RCC 7860 (cell line): ENCODE measurements at places on chromosomes 12 and 14.

- no peak for DNase-seq
Measured at GRCh38 chr12:7948589-7949260, 12.7 kb upstream of the SLC2A3 start.

DNA sequence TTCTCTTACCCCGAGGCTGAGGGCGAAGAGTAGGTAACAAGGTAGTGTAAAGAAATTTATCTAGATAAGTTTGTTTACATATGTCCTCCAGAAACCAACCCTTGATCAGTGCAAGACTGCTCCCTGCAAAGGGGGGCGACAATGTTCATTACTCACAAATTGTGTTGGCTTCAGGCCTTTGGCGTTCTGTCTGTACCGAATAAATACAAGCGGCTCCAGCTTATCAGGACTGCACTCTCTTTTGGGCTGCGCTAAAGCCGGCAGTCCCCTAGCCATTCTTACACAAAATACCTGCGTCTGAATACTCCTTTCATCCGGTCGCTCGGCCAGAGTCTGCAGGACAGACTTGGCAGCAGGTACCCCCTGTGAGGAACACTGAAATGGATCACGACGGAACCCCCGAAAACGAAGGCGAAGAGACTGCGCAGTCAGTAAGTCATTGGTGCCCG is 116.4 kb downstream of the PPHLN1 start:
- no peak for DNase-seq

- DNase-seq: no peak
Measured at GRCh38 chr14:91350813-91351511, 66.7 kb downstream of the CCDC88C start.

GRCh38 chr12:13176256-13176655 is 20.3 kb upstream of the EMP1 start:
- no peak for DNase-seq

- DNase-seq: peak; percentile 37
Measured at GRCh38 chr12:49344486-49345050, 2.1 kb upstream of the DNAJC22 start.

DNA sequence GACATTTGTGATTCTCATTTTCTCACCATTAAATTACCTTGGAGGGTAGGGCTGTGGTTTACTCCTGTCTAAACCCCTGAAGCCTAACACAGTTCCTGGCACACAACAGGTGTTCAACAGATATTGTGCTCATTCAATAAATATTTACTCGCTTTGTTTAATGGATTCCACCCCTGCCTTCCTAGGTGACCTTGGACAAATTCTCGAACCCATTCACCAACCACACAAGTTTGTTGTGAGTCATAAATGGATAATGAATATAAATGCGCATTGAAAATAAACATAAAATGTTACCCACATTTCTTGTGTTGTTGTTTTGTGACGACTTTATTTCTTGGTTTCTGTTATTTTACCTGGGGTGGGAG is 362 bp upstream of the TSFM start:
- DNase-seq: no peak

- no peak for DNase-seq
Measured at GRCh38 chr14:25350802-25351201, 300.9 kb upstream of the STXBP6 start.
